ENCODE measurements at places on chromosomes 12 and 14.

GRCh38 chr14:24681056-24681455 is 47.1 kb upstream of the GZMB start:
- DNase-seq, result no peak

DNA sequence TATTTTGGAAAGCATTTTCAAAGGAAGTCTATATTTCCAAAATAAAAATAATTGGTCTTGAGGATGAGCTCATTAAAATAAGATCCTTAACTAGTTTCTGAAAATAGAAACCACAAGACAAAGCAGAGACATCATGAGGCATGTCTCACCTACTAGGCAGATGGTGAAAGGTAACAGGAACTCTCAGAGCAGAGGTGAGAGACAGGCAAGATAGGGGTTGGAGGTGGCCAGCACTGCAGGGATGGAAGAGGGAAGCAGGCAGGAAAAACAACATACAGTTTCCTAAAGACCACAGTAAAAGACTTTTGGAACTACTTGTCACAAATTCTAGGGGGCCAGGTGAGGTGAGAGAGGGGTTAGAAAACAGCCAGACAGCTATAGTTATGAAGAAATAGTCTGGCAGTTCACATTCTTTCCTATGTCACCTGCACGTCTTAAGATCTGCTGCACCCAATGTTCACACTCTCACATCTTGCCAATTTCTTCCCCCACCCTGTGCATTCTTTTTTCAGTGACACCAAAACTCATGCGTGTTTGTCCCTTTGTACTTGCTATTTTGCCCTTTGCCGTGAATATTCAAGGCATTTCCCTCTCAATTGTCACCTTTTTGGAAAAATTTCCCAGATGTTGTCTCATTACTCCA is 341.7 kb upstream of the KITLG start:
- no peak for DNase-seq

DNA sequence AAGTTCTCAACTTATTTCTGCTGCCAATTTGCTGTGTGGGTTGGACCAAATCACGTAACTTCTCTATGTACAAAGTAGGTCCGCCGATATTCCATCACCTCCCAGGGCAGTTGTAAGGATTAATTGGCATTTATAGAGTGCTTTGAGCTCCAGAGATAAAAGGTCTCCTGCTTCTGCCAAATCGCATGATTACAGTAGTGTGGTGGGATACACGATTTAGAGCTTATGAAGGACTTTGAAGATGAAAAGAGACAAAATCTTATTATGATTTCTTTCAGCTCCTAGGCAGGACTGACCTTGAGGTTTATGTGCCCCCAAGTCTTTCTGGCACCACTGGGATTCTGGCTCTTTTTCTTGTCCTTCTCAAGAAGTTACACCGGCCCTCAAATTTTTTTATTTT is 84.7 kb downstream of the TBC1D30 start:
- no peak for DNase-seq

DNA sequence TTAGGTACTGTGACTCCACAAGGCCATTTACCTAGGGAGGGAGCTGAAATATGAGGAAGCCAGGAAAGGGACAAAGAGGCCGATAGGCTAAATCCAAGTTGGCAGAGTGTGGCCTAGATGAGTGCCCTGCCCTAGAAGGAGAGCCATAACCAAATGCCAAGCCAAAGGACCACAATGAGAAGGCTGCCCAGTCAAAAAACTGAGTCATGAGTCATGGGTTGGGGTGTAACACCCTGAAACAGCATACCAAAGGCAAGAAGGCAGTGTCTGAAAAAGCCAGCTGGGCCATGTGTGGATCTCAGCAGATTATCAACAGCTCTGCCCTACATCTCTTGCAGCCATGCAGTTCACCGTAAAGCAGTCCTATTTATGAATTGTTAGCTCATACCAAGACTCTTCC is 171.7 kb downstream of the PHLDA1 start:
- no peak for DNase-seq

DNA sequence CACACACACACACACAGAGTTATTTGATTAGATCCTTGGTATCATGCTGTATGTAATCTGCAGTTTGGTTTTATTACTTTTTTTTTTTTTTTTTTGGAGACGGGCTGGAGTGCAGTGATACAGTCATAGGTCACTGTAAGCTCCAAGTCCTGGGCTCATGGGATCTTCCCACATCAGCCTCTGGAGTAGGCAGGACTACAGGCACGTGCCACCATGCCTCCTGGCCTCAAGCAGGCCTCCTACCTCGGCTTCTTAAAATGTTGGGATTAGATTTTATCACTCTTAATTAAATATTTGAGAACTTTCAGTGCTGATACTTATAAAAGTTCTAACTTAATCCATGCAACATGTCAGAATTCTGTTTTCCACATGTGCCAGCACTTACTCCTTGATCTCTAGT is 31.3 kb upstream of the PSEN1 start:
- DNase-seq, result no peak

DNA sequence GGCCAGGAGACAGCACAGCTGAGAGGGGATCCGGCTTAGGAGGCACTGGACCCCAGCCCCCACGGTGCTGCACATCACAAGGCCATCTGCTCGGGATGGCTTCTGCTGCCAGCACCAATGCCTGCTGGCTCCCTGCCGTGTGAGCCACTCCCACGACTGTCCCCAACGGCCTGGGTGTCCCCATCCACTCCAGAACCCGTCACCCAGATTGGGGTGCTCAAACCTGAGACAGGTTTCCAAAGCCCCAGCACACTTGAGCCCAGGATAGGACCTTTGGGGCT is 102.4 kb downstream of the RFLNA start:
- peak; percentile 28 for DNase-seq

DNA sequence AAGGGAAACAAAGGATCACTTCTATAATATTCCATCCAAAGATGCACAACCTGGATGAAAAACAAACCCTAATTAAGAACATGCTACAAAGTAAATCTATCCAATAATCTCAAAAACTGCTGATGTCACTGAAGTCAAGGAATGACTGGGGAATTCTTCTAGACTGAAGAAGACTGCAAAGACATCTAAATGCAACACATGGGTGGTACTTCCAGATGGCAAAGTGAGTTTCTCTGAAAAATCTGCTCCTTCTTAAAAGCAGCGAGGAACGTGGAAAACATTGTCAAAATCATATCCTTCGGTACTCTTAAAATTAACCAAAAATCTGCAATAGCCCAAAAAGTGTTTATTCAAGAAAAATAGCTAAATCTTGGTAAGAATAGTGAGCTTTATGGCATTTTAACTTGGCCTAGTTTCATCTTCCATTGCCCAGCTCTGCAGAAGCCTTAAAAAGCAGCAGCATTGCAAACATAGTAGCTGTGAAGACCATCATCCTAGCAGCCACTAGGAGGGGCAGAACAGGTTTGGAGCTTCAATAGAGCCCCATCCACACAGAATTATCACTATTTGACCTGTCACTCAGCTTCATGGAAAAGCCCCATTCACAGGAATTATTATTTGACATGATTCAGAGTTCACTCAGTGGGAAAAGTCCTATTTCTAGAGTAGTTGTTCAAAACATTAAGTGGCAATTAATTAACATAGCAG is 7.4 kb downstream of the CLEC14A start:
- DNase-seq, result no peak

DNA sequence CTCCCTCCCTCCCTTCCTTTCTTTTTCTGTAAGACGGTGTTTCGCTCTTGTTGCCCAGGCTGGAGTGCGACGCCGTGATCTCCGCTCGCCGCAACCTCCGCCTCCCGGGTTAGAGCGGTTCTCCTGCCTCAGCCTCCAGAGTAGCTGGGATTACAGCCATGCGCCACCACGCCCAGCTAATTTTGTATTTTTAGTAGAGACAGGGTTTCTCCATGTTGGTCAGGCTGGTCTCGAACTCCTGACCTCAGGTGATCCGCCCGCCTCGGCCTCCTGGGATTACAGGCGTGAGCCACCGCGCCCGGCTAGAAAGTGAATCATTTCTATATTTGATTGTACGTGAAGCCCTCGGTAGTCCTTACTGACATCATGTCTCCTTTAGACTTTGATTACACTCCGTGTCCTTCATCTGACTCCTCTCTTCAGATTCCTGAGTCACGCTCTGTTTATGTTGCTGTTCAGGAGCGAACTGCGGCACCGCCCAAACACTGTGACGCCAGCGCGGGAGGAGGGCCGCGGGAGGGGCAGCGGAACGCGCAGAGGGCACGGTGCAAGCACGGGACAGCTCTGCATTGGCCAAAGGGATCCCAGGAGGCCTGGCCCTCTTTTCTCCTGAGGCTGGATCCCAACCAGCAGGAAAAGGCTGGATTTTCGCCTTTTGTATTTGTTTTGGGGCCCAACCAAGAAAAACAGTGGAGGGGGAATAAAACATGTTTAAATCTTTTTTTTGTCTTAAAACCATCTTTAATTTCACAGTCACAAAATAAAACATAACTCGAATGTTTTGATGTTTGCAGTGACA is 538 bp upstream of the GABARAPL1 start:
- peak; percentile 43 for DNase-seq

DNA sequence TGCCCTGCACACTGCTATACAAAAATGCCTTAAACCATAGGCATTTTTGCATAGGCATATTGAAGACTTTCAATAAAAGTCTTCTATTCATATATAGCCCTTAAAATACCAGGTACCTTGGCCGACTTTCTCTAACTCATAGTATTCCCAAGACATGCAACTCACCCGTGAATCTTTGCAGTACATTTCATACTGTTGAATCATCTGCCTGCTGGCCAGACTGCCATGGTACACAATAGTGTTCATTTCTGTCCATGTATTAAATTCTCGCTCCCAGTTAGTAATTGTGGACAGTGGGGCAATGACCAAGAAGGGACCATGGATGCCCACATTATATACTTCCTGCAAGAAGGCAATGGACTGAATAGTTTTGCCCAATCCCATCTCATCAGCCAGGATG is 24.3 kb upstream of the SUPT16H start:
- no peak for DNase-seq

GRCh38 chr12:20567413-20567812 is 127.7 kb upstream of the SLCO1C1 start:
- DNase-seq, result no peak

- no peak for DNase-seq
Observed at GRCh38 chr12:40597133-40597532, 95.1 kb upstream of the CNTN1 start.

DNA sequence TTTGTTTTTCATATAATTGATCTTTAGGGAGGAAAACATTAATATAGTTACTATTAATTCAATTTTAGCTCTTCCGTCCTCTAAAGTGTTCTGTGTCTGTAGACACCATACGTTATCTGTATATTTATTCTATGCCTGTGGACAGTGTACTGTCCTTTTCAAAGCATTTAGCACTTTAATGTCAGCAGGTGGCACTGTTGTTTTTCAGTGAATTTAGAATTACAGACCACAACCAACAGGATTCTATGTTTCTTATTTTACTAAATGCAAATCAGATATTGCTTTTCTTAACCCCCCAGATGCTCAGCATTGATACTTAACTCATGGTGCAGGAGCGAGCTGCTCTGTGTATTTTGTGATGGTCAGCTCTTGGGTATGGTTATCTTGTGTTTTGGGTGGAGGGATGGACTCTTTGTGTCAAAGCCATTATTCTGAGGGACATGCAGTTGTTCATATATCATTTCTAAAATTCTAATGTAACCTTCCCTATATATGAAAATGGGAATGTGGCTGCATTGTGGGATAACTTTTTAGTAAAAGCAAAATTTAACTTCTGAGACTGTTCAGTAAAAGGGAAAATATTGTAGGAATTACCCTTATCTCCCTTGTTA is 65.2 kb downstream of the PAPOLA start:
- peak; percentile 59 for DNase-seq

DNA sequence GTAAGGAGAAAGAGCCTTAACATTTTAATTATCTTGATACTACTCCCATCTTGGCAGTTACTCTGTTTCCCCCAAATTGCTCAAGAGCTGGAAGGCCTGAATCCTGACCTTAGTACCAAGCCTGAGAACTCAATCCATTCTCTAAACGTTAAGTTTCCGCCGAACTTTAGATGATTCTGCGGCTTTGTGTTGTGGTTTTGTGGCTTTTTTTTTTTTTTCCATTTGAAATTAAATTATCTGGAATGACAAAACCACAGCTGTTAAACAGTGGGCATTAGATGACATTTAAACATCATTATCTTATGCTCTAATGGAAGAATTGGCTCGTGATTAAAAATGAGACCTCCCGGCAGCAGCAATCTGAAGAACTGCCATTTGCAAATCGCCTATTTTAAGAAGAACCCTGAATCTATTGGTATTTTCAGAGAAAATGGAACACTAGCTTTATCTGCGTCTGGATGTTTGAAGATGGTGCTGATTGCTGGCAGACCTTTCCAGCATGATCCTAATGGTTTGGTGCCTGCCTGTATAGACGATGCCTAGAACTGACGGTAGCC is 38.4 kb downstream of the TMEM132C start:
- no peak for DNase-seq

DNA sequence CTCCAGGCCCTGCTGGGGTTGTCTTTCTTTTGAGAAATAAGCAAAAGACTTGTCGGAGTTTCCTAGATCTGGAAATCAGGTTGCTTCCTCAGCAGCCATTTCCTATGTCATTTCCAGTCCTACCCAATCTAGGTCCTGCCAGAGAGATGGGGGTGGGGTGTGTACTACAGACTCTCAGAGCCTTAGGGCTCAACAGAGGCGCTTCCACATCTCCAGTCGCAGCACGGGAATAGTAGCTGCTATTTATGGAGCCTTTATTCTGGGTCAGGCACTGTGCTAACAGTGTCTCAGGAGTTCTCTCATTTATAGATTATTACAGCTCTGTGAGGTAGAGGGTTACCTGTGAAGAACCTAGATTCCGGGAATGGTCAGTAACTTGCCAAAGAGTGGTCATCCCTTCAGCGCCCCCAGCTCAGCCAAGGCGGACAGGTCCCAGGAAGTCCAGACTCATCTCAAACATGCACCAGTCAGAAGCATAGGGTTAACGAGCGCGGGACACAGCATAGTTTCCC is 21.9 kb downstream of the DHRS2 start:
- DNase-seq, result no peak

- no peak for DNase-seq
Observed at GRCh38 chr12:1603269-1603993, 9.1 kb upstream of the FBXL14 start.

DNA sequence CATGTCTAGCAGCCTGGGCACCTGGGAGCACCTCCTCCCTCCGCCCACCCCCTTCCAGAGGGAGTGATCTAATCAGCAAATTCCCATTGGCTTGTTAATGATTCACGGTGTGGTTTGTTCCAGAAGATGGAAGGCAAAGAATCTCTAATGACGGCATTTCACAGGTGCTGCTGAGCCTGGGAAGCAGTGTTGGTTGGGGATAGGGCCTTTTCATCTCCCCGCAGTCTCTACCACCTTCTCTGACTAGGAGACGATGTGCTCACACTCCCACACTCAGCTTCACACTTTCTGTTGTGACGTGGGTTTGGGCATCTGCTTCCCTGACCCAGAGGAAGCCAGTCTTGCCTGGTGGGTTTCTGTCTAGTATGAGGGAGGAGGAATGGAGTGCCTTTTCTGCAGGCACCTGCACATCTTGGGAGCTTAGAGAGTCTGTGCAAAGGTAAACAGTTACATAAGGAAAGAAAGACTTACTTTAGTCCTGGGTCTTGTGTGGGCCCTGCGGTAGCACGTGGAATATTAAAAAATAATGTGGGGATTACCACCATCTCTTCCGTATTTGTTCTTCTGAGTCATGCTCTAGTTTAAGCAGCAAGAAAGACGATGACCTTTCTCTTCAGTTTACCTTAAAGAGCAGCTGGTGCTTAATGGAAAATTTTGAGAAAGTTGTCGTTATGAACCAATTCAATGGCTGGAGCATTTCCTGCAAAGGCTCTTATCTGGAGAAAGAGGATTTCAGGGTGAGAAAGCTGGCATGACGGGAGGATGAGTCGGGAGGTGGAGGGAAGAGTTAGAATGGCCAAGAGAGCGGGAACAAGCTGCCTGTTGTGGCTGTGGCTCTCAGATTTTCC is 70.6 kb upstream of the ARHGAP5 start:
- no peak for DNase-seq
